Foreskin keratinocyte (primary cell): ENCODE measurements at places on chromosomes 16 and 17. TPM values are rescaled to one million over a fixed set of nuclear protein-coding genes. Genes with fewer than 3 reads are reported as not detected.

GRCh38 chr16:4891097-4891885 lies 44.0 kb downstream of the UBN1 start:
- DNase-seq = no peak

The CAVIN1 gene
- 351 and 355 TPM in 2 replicates for total RNA-seq

The AHSP gene
- not detected in 2 replicates for total RNA-seq

- peak; percentile 89 for DNase-seq
Observed at GRCh38 chr17:66468241-66469087, 166.1 kb downstream of the PRKCA start.

DNA sequence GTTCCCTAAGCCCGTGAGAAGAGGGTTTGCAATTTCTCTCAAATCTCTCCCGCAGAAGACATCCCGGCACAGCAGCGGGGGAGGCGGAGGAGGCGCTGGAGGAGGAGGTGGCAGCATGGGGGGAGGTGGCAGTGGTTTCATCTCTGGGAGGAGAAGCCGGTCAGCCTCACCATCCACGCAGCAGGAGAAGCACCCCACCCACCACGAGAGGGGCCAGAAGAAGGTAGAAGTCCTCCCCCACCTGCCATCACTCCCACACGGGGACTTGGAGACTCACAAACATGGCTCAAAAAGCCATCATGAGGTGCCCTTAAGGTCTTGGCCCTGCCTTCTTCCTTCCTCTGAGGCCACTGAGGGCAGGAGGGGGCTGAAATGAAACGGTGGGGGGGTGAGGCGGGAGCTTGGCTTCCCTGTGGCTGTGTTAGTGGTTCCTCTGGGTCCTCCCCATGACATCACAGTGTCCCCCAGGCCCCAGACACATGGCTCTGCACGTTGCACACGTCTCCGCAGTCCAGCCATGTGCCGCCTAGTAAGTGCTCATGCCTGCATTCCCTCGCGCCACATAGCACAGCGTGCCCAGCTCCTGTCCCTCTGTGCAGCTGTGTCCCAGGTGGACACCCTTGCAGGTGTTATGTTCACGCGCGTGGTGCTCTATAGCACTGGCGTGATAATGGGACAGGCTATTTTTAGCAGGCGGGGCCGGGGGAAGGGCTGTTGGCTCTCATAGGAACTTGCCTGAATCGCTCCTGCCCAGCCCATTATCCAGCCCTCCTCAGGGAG lies 6.9 kb downstream of the MLLT6 start:
- DNase-seq = no peak

The TRPV3 gene
- 7.7 and 14.8 TPM in 2 replicates for total RNA-seq

DNA sequence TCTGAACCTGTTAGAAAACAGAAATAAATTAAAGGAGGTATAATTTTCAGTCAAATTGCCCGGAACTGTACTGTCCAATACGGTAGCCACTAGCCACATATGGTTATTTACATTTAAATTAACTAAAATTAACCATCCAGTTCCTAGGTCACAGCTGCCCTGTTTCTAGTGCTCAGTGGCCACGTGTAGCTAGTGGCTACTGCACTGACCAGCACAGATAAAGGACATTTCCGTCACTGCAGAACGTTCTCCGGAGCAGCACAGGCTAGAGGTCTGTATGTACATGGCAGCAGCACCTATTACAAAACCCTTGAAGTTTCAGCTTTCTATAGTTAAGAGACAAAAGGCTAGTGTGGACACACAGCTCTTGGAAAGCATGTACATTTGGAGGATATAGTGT lies 33.7 kb downstream of the CPSF4L start:
- no peak for DNase-seq

DNA sequence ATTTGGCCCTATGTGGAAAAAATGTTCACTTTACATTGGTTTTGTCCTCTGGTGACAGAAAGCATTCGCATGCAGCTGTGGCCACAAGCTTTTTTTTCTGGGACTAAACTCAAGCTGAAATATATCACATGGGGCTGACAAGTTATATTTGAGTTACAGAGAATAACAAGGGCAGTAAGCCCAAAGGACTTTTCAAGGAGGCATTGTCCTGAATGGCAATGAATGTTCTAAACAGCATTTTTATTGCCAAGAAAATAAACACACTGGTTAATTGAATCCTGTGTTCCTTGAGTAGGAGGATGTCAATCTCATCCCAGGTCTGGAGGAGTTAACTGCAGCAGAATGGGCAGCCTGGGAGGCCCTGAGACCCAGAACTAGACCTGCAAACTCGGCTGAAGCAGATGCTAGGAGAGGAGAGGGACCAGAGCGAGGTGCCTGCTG lies 114.5 kb downstream of the COPRS start:
- no peak for DNase-seq

DNA sequence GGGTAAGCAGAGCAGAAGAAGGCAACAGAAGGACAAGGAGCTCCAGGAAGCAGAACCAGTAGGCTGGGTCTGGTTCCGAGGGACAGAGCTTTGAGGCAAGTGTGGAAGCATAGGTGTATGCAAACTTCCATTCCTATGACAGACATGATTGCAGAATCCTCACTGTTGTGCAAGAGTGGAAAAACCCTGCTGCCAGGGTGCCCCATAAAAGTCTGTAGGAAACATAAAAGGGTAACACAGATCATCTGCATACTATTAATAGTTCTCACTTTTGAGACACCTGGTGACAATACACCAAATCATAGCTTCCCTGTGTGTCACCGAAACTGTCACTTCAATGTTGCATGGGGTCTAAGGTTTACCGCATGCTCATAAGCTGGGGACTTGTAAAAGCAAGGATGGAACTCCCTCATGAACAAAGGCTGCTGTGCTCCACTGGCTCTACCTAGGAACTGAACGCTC lies 39.7 kb downstream of the ARHGAP17 start:
- DNase-seq = peak; percentile 66

- DNase-seq = no peak
Observed at GRCh38 chr16:72561-73548, at the start of gene RHBDF1. TSS of gene RHBDF1 (minus strand) at chr16:72631. CDS start at chr16:65015, 7,616 bp downstream.

DNA sequence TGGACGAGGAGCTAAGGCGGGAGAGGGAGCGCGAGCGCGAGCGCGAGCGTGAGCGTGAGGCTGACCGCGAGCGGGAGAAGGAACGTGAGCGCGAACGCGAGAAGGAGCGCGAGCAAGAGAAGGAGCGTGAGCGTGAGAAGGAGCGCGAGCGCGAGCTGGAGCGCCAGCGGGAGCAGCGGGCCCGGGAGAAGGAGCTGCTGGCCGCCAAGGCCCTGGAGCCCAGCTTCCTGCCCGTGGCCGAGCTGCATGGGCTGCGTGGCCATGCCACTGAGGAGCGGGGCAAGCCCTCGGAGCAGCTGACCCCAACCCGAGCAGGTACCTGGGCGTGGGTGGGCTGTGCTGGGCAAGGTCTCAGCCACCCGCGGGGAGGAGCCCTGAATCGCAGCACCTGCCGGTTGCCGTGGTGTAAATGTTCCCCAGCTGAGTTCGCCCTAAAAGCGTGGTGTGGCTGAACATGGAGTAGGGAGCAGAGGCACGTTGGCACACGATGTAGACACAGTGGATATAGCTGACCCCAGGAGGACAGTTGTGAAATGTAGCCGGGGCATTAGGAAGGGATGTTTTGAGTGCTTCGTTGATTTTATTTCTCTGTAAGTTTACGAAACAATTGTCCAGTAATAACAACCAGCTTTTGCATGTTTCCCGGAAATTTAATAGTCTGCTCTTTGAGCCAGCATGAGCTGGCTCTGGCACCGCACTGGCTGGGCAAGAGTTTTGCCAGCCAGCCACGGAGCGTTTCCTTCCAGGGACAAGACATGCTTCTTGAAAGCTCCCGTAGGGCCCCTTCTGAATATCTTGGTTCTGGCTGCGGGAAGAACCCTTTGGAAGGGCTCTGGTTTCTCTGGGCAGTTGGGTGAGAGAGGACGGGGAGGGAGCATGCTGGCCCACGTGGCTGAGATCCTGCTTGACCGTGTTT lies 32.1 kb downstream of the GINS2 start:
- no peak for DNase-seq

GRCh38 chr17:27550974-27551505 lies 79.9 kb upstream of the LGALS9 start:
- DNase-seq = no peak

The MT1G gene
- total RNA-seq = 1.7 and 8.3 TPM in 2 replicates
